Tibial artery (tissue), 4 donors: ENCODE measurements at places on chromosomes 7 and 10.
A peak's percentile ranks its signal among the peaks of the same experiment; 100 is the strongest.

DNA sequence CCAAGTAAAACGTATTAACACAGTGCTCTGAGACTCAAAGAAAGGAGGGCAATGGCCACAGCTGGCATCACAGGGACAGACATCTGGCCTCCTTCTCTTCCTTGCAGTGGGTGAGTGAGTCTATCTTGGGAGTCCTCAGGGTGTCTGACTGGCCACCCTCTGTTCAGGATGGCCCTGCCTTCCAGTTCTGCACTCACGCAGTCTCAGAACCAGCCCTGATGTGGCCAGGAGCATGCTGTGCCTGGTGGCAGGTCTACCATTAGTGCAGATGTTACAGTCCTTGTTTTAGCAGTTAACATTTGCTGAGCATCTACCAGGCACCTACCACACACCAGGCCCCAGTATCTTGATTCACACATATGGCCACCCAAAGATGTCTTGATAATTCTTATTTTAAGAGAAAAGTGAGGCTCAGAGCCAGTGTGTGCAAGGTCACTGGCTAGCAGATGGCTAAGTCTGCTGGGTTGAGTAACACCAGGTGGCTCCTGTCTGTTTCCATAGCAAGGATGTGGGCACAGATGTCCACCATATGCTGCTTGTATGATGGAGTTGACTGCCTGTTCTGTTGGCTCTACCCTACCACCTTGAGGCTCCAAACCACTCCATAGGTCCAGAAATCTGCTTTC, 23.2 kb upstream of the ARHGAP22 start:
- no peaks in the 10 kb centered on the region for H3K36me3 ChIP-seq
- no peak for DNase-seq
- H3K27ac ChIP-seq, result no peak overlapping the region
- no peaks in the 10 kb centered on the region for H3K4me1 ChIP-seq

GRCh38 chr7:88666626-88667025, 92.9 kb upstream of the ZNF804B start:
- H3K27ac ChIP-seq, result no peak overlapping the region
- H3K36me3 ChIP-seq, result no peaks in the 10 kb centered on the region
- H3K27me3 ChIP-seq, result no peaks in the 10 kb centered on the region
- no peak overlapping the region for H3K4me3 ChIP-seq
- DNase-seq, result no peak
- H3K4me1 ChIP-seq, result no peaks in the 10 kb centered on the region

DNA sequence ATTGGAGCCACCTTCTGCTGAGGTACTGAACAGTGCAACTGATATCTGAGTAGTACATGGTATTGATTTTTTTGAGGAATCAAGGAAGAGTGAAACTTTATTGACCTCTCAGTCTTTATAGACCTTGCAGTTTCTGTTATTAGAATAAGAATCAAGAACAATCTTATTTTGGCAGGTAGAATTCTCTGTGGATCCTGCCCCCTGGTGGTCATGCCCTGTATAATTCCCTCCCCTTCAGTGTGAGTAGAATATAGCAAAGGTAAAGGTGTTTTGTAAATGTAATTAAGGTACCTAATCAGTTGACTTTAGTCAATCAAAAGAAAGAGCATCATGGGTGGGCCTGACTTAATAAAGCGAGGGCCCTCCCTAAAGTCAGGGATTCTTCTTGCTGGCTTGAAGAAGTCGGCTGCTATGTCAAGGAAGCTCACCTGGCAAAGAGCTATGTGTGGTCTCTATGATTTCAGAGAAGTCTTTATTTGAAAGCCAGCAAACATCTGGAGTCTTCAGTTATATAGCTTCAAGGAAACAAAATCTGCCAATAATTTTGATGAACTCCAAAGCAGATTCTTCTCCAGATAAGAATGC, 142.8 kb downstream of the LSM5 start:
- no peak overlapping the region for H3K4me3 ChIP-seq
- H3K36me3 ChIP-seq, result no peaks in the 10 kb centered on the region
- no peaks in the 10 kb centered on the region for H3K4me1 ChIP-seq
- no peaks in the 10 kb centered on the region for H3K27me3 ChIP-seq
- H3K27ac ChIP-seq, result no peak overlapping the region

GRCh38 chr10:110192552-110192951, 14.9 kb upstream of the MXI1 start:
- H3K27me3 ChIP-seq, result peaks cover 4% of the 10 kb centered on the region
- no peaks in the 10 kb centered on the region for H3K36me3 ChIP-seq
- no peaks in the 10 kb centered on the region for H3K4me1 ChIP-seq
- no peak overlapping the region for H3K27ac ChIP-seq
- DNase-seq, result no peak
- no peak overlapping the region for H3K4me3 ChIP-seq

- H3K4me1 ChIP-seq, result no peaks in the 10 kb centered on the region
- no peaks in the 10 kb centered on the region for H3K27me3 ChIP-seq
- no peak overlapping the region for H3K27ac ChIP-seq
- no peak overlapping the region for H3K4me3 ChIP-seq
- H3K36me3 ChIP-seq, result no peaks in the 10 kb centered on the region
Measured at GRCh38 chr7:10703981-10704380, 269.7 kb upstream of the PHF14 start.

DNA sequence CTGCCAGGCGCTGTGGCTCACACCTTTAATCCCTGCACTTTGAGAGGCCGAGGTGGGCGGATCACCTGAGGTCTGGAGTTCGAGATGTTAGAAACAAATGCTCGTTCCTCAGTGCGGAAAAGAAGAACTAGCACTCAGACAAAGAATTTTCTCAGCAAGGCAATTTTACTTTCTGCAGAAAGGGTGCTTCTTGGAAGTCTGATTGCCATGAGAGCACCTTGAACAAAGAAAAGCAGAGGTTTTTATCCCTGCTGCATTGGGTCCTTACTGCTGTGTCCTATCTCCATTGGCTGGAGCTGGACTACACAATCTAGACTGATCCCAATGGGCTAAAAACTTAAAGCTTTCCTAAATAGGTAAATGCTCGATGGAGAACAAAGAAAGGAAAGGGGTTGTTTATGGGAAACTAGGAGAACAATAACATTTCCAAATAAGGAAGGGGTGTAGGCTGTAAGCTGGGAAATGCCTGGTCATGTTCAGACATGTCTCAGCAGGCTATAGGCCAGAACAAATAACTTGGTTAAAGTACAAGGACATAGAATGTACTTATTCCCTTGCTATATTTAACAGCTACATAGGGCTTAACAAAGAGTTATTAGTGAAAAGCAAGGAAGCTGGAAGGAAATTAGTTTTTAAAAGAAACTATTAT, 26.1 kb upstream of the ACTR3B start:
- H3K36me3 ChIP-seq, result no peaks in the 10 kb centered on the region
- no peak for DNase-seq
- H3K27ac ChIP-seq, result no peak overlapping the region
- peaks cover 6% of the 10 kb centered on the region for H3K4me1 ChIP-seq
- H3K4me3 ChIP-seq, result no peak overlapping the region

- H3K4me3 ChIP-seq, result no peak overlapping the region
- H3K27me3 ChIP-seq, result no peaks in the 10 kb centered on the region
- DNase-seq, result no peak
- H3K27ac ChIP-seq, result no peak overlapping the region
- H3K4me1 ChIP-seq, result no peaks in the 10 kb centered on the region
Measured at GRCh38 chr7:45057878-45058277, 30.9 kb downstream of the NACAD start.

GRCh38 chr7:123539871-123540270, 5.5 kb upstream of the IQUB start:
- peaks cover 6% of the 10 kb centered on the region for H3K36me3 ChIP-seq
- DNase-seq, result no peak
- no peaks in the 10 kb centered on the region for H3K27me3 ChIP-seq
- H3K4me3 ChIP-seq, result no peak overlapping the region
- no peak overlapping the region for H3K27ac ChIP-seq

DNA sequence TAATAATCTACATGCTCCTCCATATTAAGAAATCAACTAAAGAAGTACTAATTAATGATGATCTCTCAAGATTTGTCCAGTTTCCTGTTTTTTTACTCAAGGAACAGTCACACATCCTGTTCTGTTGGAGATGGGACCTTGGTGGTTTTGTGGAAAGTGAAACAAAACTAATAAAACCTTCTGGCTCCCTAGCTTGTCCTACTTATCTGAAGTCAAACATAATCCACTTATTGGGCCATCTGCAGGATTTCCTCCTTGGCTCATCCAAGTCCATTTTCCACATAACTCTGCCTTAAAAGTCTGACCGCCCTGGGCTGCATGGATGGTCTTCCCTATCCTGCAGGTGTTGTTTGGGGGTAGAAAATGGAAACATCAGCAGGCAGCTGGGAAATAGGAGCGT, 39.4 kb upstream of the TARP start:
- DNase-seq, result no peak
- H3K4me1 ChIP-seq, result no peaks in the 10 kb centered on the region
- H3K36me3 ChIP-seq, result no peaks in the 10 kb centered on the region
- peaks cover 5% of the 10 kb centered on the region for H3K27me3 ChIP-seq
- no peak overlapping the region for H3K27ac ChIP-seq

DNA sequence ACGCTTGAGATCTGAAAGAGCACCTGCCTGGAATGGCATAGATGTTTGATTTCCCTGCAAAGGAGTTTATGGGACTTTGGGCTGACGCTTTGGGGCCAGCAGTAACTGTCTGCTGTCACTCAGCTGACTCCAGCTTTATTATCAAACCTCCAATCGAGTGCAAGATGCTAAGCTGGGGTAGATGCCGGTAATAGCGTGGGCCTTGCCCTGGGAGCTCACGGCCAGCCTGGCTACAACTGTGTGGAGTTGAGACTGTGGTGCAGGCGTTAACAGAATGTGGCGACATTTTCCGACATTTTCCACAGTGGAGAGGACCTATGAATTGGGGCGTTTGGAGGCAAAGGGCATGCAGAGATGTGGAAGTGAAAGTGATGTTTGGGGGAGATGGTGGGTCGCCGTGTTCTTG, 1.3 kb downstream of the CHST12 start:
- DNase-seq, result no peak
- no peaks in the 10 kb centered on the region for H3K4me1 ChIP-seq
- no peaks in the 10 kb centered on the region for H3K36me3 ChIP-seq
- no peaks in the 10 kb centered on the region for H3K27me3 ChIP-seq
- H3K27ac ChIP-seq, result peak overlapping the region; percentile 79
- H3K4me3 ChIP-seq, result peak overlapping the region; percentile 89

GRCh38 chr7:94763268-94763667, 107.3 kb upstream of the SGCE start:
- H3K27ac ChIP-seq, result no peak overlapping the region
- no peak for DNase-seq
- no peaks in the 10 kb centered on the region for H3K36me3 ChIP-seq
- H3K4me3 ChIP-seq, result no peak overlapping the region
- H3K27me3 ChIP-seq, result no peaks in the 10 kb centered on the region

GRCh38 chr7:150937848-150938561, 40.1 kb downstream of the KCNH2 start:
- H3K4me3 ChIP-seq, result no peak overlapping the region
- no peak overlapping the region for H3K27ac ChIP-seq
- DNase-seq, result no peak
- H3K36me3 ChIP-seq, result no peaks in the 10 kb centered on the region

DNA sequence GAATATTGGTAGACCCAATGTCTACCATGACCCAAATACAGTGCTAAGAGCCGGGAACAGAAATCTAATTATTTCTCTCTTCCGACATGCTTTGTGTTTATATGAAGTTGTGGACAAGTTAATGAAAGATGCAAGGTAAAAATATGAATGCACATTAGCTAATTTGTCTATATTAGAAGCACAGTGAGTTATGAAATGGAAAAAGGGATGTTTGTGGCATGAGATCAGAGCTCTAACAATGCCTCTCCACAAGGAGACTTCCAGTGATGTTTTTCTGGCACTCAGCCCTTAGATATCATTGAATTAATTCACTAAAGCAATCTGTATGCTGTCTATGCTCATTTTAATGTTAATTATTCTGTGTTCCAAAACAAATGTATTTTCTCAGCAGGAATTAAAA, 897.2 kb downstream of the CNTNAP2 start:
- no peaks in the 10 kb centered on the region for H3K27me3 ChIP-seq
- no peaks in the 10 kb centered on the region for H3K4me1 ChIP-seq
- no peaks in the 10 kb centered on the region for H3K36me3 ChIP-seq

DNA sequence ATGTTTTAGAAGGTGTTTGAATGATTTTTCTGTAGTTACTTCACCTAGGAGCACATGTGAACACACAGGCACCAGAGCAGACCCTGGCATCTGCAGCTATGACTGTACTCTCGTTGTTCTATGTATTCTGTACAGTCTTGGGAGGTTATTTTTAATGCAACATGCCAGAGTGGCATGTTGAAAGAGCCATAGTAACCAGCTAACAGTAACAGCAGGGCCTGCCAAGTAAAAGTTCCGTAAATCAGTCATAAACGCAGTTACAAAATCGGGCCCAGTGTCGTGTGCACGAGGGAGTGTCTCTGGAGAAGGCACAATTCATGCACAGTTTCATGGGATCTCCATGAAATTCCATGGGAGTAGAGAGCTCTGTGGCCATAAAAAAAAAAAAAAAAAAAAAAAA, 108.3 kb upstream of the CDK6 start:
- no peak overlapping the region for H3K4me3 ChIP-seq
- no peaks in the 10 kb centered on the region for H3K36me3 ChIP-seq
- no peak overlapping the region for H3K27ac ChIP-seq
- no peaks in the 10 kb centered on the region for H3K27me3 ChIP-seq

DNA sequence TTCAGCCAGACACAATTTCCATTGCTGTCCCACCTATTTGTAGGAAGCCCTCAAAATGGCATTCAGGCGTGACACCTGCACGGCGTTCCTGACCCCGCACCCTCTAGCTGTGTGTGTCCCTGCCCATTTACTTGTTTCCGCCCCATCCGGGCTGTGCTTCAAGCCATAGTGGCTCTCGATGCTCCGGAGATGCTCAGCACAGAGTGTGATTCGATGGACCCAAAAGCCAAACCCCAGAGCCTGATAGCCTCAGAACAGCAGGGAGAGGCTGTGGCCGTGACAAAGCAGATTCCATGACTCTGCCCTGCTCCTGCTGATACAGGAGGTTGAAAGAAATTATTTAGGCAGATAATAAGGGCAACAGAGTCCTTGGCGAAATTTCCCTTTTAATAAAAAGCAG, 13.4 kb downstream of the BUD31 start:
- H3K4me1 ChIP-seq, result no peaks in the 10 kb centered on the region
- H3K27me3 ChIP-seq, result no peaks in the 10 kb centered on the region
- no peak for DNase-seq

GRCh38 chr7:116588641-116589594, 64.1 kb downstream of the CAV1 start:
- peak overlapping the region; percentile 51 for H3K27ac ChIP-seq
- no peak for DNase-seq
- no peak overlapping the region for H3K4me3 ChIP-seq
- no peaks in the 10 kb centered on the region for H3K36me3 ChIP-seq

DNA sequence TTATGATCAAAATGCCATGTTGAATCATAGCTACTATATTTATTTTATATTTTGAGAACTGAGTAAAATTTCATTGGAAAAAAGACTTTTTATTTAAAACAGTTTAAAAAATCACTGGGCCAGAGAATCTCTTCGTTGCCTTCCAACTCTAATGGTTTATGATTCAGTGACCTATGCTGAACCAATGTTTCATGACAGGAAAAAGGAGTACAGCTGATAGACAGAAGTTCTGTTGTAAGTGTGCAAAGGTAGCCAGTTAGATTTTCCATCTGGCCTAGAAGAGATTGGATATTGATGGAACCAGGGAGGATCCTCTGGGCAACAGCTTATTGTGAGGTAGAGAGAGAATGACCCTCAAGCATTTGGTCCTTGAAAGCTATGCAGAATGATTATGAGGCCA, 745.8 kb downstream of the SUGCT start:
- no peaks in the 10 kb centered on the region for H3K36me3 ChIP-seq
- no peaks in the 10 kb centered on the region for H3K27me3 ChIP-seq
- no peak for DNase-seq
- H3K4me1 ChIP-seq, result no peaks in the 10 kb centered on the region
- no peak overlapping the region for H3K27ac ChIP-seq
